ENCODE measurements at places on chromosomes 1 and 21.

DNA sequence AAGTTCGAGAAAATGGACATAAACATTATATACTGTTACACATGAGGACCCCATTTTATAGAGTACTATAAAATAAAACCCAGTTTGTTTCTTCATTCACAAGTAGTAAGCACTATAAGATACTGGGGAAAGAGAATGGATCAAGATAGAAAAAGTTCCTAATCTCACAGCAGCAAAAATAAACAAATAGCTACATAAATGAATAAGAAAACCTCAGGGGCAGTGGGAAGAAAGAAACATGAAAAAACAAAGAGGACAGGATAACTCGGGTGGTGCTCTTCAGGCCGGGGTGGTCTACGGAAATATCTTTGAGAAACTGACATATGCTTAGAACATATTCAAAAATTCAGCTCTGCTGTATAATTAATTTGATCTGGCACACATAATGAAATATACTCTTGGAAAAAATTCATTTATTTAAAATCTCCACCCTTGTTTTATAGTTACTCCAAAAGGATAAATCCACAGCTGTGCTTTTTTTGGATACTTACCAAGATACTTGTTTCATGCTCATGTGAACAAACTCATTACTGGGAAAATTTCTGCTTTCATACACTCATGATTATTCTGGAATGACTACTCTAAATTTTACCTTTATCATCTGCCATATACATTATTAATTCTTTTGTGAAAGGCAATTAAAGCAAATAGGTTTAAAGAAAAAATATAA, 20.0 kb downstream of the CEP170 start:
- DNase-seq, result no peak

DNA sequence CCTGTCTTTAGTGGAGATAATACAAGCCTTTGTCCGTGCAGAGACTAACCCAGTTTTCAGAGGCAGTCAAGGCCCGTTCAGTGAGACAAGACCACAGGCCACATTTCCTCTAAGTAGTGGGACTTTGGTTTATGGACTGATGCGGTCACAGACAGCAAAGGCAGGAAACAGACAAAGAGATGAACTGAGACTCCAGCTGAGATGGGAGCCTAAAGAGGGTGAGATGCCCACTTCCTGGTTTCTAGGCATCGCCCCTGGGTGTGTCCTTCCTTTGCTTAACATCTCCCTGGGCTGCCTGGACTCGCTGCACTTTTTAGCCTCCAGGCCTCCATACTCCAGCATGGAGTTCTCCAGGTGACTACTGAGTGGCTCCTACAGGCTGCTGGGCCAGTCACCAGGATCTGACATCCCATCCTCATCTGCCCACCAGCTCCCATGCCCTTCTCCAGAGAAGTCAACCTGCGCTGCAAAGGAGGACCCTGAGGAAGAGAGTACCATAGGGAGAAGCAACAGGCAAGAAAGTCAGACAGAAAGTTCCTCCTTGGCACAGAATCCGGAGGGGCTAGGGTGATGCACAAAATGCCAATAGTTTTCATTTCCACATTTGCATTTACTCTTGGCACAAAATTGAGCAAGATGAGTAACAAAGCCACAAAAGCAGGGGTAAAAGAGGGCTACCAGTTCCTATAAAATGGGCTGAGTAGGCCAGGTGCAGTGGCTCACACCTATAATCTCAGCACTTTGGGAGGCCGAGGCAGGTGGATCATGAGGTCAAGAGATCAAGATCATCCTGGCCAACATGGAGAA, 15.1 kb downstream of the THEMIS2 start:
- no peak for DNase-seq

- DNase-seq, result no peak
Observed at GRCh38 chr1:230145505-230145899, 78.5 kb downstream of the GALNT2 start.

DNA sequence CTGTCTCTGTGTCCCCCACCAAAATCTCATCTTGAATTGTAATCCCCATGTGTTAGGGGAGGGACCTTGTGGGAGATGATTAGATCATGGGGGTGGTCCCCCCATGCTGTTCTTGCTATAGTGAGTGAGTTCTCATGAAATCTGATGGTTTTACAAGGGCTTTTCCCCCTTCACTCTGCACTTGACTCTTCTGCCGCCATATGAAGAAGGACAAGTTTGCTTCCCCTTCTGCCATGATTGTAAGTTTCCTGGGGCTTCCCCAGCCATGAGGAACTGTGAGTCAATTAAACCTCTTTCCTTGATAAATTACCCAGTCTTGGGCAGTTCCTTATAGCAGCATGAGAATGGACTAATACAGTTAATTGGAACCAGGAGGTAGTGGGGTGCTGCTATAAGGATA, 137.1 kb upstream of the RAB4A start:
- DNase-seq, result no peak

- DNase-seq, result no peak
Observed at GRCh38 chr1:40637470-40638007, 27.9 kb downstream of the RIMS3 start.

DNA sequence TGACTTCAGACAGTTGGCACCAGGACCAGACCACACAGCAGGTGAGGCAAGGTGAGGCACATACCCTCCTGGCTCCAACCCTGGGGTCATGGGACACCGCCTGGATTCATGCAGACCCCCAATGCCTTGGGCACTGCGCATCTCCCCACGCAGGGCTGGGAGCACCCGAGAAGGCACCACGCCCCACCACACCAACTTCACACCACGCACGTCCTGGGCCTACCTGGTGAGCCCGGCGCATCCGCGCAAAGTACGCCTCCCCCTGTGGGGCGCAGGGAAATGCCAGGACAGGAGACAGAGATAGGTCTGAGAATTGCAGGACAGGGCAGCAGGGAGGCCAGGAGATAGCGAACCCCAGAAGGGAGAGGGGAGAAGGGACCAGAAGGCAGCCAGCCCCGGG, 58.5 kb downstream of the LDLRAD2 start:
- no peak for DNase-seq

Data from NCI-H1417 treated with DMSO at 0.1 percent for 48 hours (cell line).